ENCODE measurements at places on chromosomes 6 and 20.

GRCh38 chr6:108114841-108115597 is 40.5 kb upstream of the OSTM1 start:
- no peak for DNase-seq

GRCh38 chr6:113644861-113645575 is 212.1 kb upstream of the MARCKS start:
- no peak for DNase-seq

DNA sequence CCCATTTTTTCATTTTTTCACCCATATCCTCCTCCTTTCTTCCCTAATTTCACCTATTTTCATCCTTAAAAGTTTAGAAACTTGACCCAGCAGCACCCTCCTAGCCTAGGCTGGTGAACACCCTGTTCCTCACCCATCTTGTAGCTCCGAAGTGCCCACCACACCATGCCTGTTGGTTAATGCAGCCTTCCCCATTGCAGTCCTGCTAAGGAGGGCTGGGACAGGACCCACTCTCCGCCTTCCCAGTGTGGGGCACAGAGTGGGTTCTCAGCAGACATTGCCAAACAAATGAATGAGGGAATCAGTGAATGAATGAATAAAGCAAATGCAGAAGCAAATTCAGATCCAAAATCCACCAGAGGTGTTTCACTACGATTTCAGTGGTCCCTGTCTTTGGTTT is 45.7 kb downstream of the CTCFL start:
- no peak for DNase-seq

DNA sequence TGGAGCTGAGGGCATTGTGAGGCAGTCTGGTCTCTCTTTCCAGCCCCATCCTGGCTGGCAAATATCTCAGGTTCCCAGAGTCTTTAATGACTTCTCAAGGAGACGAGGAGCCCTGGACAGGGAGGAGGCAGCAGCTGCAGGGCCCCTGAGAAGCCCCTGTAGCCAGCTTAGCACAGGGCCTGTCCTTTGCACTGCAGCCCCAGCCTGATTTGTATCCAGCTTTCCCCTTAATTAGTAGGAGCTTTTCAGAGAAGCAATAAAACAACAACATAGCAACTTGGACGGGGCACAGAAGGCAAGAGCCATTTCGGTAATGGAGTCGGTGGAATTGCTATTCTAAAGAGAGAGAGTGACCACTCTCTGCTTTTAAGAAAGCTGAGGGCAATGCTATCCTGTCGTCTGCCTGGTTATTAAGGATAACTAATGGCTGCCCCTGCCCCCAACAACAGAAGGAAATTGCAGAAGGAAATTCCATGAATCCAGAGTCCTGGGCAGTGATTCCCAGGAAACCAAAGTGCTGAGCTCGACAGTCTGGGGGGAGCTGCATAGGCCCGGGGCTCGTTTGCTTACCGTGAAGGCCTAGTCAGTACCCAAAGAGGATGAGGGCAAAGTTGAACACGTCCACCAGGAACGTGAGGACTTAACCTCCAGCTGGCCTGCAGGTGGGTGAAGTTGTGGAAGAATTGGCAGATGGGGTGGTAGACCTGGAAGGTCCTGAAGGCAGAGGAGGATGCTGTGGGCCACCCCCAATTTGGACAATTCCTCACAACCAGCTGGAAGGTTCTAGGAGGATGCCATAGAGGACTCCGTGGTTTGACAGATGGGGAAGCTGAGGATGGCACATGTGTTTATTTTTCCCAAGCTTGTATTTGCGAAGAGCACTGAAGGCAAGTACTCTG is 50.3 kb downstream of the NPEPL1 start:
- DNase-seq: no peak

- DNase-seq: no peak
Observed at GRCh38 chr6:48714250-48714649, 603.3 kb upstream of the PTCHD4 start.

DNA sequence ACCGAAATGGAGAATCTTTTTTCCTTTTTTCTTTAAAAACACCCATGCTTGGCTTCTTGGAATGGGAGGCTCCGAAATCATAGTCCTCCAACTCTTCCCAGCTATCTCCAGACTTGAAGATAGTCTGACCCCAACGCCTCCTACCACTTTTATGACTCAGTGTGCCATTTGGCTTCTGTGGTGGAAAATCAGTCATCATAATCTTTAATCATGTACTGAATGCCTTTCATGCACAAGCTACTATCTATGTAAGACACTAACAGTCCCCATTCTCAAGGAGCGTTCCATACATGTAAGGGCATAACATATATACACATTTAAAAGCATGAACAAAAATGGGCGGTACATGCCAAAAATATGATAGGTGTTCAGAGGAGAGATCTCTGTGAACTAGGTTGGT is 44.1 kb downstream of the TMEM14B start:
- DNase-seq: no peak

- DNase-seq: no peak
Observed at GRCh38 chr20:51484831-51485230, 57.7 kb downstream of the NFATC2 start.

GRCh38 chr6:119449331-119450156 is 100.0 kb upstream of the MAN1A1 start:
- no peak for DNase-seq

DNA sequence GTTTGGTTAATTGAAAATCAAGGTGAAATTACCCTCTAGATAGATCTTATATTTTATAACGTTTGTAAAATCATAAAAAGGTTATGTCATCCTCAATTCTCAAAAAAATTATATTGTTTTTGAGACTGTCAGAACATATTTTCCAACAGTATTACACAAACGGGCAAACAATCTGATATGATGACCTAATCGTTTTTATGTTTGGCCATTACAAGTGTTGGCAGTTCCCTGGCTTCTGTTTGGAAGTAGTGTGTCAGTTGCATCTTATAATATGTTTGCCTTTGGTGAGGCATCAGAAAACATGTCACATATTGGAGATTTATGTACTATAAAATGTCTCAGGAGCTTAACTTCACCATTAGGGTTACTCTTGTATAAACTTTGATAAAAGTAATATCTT is 308.1 kb upstream of the EPHA7 start:
- DNase-seq: no peak

DNA sequence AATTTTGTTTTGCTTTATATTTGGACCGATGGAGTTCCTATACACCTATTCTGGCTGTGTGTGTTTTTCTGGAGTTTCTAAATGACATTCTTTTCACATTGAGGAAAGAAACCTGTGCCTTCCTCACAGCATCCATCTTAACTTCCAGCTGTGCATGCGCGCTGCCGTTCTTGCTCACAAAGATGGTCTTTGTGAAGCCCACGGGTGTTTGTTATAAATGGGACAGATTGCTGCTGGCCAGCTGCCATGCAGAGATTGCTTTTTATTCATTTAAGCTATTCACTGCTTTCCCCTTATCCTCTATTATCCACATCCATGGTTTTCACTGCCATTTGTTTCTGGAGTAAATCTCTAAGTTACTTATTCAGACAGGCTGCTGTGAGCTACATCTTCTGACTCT is 54.2 kb downstream of the SYNDIG1 start:
- no peak for DNase-seq

- DNase-seq: no peak
Observed at GRCh38 chr6:113662688-113663333, 194.3 kb upstream of the MARCKS start.

DNA sequence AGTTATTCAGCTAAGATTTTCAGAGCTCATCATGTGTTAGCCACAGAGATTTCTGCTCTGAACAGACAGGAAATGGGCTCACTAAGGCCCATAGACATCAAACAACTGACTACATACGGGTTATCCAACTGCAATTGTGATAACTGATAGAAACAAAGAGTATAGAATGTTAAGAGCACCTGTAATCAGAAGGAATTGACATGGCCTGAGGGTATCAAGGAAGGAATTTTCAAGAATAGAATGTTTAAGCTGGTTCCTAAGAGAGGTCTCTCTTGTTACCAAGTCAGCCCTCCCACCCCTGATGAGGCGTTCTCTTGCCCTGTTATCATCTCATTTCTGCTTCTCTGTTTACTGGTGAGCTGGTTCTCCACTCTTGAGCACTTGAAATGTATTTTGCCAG is at the start of gene MEI4:
Gene MEI4, plus strand, starts transcription at position 301 of the 400 bp plus-strand sequence. CDS start 37,633 bp downstream, outside the sequence.
- no peak for DNase-seq

DNA sequence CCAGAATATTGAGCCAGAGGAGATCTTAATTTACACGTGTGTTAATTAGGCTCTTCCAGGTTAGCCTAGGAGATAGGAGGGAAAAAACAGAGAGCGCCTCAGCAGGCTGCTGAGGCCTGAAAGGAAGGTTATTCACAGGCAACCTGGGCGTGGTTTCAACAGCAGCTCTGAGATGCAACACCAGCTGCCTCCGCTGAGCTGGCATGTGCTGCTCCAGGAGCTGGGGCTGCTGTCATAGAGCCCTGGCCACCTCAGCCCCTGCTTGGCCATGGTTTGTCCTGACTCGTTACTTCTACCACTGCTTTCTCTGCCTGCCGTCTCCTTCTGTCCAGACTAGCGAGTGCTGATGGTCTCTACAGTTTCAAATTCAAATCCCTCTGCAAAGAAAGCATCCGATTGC is 32.4 kb upstream of the RPP40 start:
- DNase-seq: no peak

DNA sequence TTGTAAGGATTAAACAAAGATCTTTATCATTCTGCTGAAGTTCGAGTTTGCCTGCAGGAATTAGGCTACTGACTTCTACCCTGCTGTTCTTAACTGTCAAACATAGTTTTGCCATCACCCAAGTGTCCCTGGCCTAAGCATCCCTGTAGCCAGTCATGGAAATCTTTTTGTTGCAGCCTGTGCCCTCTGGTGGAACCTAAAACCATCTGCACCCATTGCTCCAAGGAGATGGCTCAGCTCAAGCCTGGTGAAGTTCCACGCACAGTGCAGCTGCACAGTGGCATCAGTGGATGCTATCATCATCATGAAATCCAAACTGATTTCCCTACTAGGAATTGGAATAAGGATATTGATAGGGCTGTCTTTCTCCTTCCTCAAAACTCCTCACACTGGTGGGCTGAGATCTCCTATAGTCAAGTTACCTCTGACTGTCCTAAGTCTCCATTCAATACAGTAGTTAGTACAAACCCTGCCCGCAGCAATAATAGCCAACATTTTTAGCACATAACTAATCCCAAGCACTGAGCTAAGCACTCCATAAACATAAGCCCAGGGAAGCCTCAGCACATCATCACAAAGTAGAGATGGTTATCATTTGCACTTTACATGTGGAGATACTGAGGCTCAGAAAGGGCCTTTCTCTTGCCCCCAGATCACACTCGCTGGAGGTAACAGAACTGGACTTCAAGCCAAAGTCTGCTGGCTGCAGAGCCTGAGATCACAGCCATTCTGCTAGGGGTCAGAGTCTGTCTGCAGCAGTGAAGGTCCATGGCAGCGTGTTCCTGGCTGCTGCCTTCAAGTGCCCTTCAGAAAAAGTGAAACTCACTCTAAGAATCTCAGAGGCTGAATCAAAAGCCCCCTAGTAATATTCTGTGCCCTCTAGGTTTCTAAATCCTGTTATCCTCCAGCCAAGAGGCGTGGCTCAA is 77.2 kb upstream of the MC3R start:
- no peak for DNase-seq

DNA sequence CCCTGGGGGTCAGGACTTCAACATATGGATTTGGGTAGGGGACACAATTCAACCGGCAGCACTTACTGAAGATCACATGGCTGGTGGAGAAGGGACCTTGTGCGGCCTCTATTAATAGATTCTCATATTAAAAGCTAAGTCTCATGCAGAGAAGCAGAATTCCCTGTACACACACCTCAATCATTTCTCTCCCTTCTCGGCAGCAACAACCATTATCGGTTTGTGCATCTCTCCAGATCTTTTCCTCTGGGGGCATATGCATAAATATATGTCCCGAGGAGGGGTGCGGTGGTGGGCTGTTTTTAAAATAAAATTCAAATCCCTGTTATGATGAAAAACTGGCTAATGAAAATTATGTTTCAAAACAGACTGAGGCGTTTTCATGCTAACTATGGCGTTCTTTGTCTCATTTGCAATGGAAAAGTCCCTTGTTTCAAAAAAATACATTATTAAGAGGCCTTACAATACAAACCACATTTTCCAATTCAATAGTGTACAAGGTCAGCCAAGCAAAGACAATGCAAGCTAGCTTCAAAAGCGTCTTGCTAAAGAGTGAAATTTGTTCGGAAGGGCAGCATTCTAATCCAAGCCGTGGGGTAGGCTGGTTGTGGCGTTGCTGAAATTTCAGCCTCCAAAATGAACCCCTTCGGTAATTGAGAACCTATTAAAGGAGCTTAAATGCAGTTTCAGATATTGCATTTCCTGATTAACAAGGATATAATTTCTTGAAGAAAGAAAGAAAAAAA is 17.3 kb downstream of the APCDD1L start:
- no peak for DNase-seq

DNA sequence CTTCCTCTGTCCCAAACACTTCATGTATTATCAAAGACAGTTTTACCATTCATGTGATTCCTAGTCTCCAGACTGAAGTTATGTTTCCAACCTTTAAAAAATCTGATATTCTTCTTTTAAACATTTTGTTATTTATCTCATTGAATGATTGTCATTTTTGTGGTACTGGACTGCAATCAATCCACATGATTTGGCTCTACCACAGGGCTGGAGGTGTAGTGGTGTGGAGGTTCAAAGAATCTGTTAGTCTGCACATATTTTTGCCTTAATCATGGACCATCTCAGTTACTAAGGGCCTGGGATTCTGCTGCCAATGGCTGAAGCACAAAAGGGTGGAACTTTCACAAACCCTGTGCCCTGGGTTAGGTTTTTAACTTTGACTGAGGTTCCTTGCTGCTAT is 164.1 kb upstream of the JAG1 start:
- DNase-seq: no peak

DNA sequence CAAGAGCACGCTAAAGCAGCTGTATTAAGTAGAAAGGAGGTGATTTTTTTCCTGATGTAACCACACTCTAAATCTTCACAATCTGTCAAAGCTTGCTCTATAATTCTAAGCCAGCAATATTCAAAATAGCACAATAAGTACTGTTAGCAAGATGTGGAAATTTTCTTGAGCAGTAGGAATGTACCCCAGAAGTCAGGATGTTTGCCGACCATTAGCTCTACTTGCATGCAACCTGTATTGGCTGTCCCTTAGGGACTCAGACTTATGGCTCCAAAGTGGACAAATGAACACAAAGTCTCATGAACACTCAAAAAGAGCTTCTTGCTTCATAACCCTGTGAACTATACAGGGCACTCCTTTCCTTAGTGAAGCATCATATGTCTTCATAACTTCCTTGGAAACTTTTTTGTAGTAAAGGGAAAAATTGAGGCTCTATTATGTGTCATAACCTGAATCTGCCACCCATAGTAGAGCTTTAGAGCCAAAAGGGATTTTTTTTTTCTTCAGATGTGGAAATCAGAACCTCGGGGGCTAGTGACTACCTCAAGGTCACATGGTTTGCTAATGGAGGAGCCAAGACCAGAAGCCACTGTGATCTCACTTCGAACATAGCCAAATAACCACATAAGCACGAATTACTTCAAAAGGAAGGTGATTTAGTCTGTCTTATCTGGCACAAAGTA is 54.5 kb downstream of the ADGRG6 start:
- no peak for DNase-seq

GRCh38 chr6:170034294-170034693 is 256.6 kb downstream of the DLL1 start:
- DNase-seq: no peak

- DNase-seq: no peak
Observed at GRCh38 chr6:147015674-147016073, 188.5 kb upstream of the STXBP5 start.

GRCh38 chr20:63246490-63247288 is 7.6 kb downstream of the NKAIN4 start:
- no peak for DNase-seq

Measured in stimulated activated CD8-positive, alpha-beta memory T cell treated with anti-CD3 and anti-CD28 coated beads, Interleukin-2, amount 100 ng/mL, for 48 hours (primary cell).